ENCODE measurements at places on chromosomes 6 and 20.

DNA sequence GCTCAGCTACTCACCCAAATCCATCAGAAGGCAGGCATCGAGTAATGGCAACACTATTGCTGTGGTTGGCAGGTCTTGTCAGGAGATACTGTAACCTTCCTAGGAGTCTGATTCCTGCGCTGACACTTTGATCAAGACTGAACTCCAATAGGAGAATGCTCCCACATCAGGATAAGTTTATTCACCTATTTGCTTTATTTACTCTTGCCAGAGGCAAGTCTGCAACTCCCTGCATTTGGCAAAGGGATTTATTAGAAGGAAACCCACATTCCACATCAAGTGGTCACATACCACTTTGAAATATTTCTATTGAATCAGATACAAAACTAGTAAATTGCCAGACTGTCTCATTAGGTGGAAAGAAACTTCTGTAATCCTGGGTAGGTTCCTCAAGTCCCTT, 43.5 kb downstream of the ZFAND3 start:
- DNase-seq, result no peak

GRCh38 chr6:44052419-44053023, 74.7 kb downstream of the MRPL14 start:
- DNase-seq, result no peak

DNA sequence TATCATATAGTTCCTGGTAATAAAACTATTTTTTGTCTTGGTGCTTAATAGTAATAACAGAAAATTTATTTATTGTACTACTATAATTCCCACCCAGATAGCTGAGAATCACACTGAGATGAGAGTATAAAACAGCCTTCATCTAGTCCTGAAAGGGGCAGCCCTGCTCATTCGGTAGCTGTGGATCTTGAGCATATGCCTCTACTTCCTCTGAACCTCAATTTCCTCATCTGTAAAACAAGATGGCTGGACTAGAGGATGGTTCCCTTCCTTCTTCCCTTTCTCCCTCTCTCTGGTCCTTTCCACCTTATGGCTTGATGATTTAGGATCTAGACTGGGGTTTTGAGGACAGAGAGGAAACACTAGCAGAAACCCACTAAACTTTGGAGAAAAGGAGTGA, 15.0 kb downstream of the FKBP5 start:
- DNase-seq, result no peak

GRCh38 chr6:140711019-140711613, 1336.7 kb upstream of the CITED2 start:
- DNase-seq, result no peak

- no peak for DNase-seq
Observed at GRCh38 chr20:2118783-2119182, 17.2 kb downstream of the STK35 start.

- DNase-seq, result no peak
Observed at GRCh38 chr20:63963348-63963741, 6.4 kb downstream of the ZNF512B start.

GRCh38 chr6:152360034-152360433, 277.1 kb downstream of the SYNE1 start:
- DNase-seq, result no peak

DNA sequence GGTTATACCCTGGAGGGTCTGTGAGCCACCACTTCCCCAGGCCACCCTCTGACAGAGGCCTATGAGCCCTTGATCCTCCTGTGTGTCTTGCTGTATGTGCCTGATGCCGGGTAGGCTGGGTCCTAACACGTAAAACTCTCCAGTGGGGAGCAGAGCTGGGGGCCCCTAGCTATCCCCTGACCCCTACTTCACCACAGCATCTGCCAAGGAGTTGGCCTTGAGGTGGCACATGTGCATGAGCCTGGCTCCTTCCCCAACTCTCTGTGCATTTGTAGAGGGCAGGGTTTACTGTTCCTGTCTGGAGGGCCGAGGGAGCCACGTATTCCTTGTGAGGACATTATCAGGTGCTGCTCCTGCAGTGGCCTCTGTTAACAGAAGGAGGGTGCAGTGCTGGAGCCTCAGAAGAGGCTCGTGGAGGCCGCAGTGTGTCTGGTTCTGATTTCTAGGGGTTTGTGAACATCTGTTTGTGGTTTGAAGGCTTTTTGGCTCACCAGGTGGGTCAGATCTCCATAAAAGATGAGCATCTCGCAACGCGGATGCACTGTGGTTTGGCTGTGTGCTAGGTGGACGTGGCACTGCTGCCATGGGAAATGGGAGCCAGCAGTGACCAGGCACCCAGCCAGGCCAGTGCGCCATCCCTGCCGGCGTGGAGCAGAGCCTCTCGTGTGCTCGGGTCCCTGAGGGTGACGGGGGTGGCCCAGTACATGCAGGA, 152.1 kb downstream of the DTNBP1 start:
- no peak for DNase-seq

DNA sequence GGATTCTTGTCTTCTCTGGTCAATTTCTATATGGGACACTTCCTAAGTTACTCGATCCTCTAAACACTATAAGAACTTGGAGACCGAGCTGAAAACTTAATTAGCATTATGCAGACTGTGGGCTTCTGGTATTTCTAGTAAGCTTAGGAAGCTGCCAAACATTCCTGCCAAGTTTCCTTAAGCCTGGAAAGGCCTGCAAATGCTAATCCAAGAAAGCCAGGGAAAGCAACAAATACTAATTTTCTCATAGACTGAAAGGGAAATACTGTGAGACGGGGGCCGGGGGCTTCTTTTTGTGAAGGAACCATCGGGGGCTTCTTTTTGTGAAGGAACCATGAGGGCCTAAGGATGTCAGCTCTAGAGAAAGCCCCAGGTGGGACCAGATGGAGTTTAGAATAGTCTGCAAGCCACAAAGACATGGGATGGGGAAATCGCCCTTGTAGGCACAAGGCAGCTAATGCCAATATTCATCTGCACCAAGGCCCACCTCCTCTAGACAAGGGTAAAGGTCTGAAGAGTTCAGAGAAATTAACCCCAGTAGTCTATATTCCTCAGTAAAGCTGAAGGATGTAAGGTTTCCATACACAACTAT, 332.4 kb upstream of the PRDM1 start:
- no peak for DNase-seq

- DNase-seq, result no peak
Observed at GRCh38 chr6:100721256-100721655, 159.9 kb downstream of the ASCC3 start.

GRCh38 chr6:72621291-72622093, at the start of gene KCNQ5:
Gene KCNQ5, plus strand, starts transcription at chr6:72622064.
- no peak for DNase-seq

DNA sequence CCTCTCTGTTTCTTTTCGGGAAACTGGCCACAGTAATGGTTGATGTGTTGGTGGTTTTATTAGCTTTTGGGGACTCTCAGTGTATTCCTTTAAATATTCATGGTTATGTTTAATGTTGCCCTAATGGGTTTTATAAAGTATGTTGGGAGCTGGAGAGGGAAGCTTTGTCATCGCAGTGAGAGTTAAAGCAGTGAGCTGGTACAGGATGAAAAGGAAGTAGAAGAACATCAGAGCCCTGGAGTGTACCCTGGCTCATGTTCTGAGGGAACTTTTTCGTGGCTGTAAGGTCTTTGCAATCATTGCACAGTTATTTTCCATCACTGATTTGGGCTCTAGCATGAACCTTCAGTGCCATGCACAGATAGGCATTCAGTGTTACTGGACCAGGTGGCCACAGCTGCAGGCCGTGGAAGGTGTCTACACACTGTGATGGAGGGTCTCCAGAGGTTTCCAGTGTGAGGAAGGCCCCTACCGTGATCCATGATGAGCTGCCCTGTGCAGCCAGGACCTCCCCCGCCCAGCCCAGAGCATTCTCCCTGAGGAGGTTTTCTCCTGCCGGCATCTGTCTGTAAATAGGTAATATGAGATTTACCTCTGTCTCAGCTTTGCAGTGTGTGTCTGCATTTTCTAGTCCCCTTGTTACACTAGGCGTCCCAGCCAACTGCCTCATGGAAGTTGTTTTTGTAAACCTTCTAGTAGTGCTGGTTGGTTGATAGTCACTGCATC, 22.4 kb upstream of the TMEM217 start:
- DNase-seq, result no peak

GRCh38 chr20:39861381-39861780, 827.7 kb downstream of the MAFB start:
- DNase-seq, result no peak

GRCh38 chr20:4216142-4216735, 200.9 kb upstream of the RNF24 start:
- no peak for DNase-seq

GRCh38 chr6:125201961-125202729, 48.6 kb downstream of the TPD52L1 start:
- no peak for DNase-seq

DNA sequence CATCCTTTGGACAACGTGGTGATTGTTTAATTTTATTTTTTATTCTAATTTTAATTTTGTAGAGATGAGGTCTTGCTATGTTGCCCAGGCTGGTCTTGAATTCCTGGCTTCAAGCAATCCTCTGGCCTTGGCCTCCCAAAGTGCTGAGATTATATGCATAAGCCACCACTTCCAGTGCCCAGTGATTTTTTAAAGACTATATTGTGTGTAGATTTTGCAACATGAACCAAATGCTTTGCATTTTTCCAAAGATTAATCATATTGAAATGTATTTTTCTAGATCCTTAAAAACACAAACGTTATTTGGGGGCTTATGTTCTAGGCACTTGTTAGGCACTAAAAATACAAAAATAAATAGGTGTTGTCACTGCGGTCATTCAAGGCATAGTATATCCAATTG, 117.6 kb upstream of the CCN2 start:
- DNase-seq, result no peak

- DNase-seq, result no peak
Observed at GRCh38 chr6:90436403-90436802, 139.8 kb upstream of the BACH2 start.

- no peak for DNase-seq
Observed at GRCh38 chr6:4336778-4337442, 201.5 kb upstream of the ECI2 start.

DNA sequence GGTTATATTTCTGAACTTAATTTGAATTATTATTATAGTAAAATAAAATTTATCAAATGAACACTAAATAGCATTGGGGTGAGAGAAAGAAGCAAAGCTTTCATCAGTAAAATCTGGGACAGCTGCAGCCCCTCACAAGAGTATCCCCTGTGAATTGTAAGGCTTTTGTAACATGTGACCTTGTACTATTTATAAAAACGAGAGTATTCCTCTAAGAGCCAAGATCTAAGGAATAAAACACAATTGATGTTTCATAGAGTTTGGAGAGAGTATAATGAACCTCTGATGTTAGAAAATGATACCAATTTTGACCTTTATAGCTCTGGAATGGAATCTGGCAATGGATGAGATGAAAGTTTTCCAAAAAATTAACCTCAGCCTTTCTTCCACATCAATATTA, 617.2 kb upstream of the ID4 start:
- DNase-seq, result no peak

GRCh38 chr20:39109933-39110818, 148.0 kb downstream of the DHX35 start:
- no peak for DNase-seq

DNA sequence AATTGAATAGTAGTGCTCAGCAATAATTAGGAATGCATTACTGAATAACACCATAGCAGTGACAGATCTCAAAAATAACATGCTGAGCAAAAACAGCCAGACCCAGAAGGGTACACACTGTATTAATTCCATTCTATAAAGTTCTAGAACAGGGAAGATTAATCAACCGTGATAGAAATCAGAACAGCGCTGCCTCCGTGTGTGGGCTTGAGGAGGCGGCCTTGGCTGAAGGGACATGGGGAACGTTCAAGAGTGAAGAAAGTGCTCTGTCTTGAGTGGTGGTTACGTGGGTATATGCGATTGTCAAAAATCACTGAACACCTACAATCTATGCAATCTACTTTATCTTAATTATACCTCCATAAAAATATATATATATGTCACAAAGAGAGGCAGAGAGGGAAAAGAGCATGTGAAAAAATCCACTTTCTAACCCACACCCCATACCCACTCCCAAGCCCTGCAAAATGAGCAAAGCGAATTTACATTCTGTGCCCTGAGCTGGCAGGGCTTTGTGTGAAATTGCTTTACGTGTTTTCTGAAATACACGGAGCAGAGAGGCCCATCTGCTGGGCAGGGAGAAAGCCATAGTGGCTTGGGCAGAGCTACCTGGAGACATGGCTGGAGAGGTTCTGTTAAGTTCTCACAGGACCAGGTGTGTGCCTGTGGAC, 74.4 kb downstream of the NFATC2 start:
- no peak for DNase-seq

GRCh38 chr20:53159160-53159559, 187.0 kb downstream of the TSHZ2 start:
- no peak for DNase-seq

- DNase-seq, result no peak
Observed at GRCh38 chr20:48965189-48965910, 43.8 kb downstream of the ARFGEF2 start.

- DNase-seq, result no peak
Observed at GRCh38 chr6:50815436-50816114, 3.1 kb upstream of the TFAP2B start.

DNA sequence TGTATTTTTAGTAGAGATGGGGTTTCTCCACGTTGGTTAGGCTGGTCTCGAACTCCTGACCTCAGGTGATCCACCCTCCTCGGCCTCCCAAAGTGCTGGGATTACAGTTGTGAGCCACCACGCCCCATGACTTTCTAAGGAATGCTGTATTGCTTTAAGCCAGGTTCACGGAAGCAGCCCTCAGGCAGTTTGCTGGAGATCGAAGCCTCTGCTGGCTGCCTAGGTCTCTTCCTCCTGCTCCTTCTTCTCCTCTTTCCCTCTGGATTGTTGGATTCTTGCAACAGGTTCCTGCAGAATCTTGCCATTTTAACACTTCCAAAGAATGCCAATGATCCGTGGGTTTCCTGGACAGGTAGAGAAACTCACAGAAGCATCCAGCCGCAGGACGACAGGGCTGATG, 29.3 kb upstream of the B4GALT5 start:
- no peak for DNase-seq

Measured in stimulated activated CD4-positive, alpha-beta T cell treated with anti-CD3 and anti-CD28 coated beads, Interleukin-1b, Interleukin-23, amount 100 ng/mL, for 1 hour (primary cell).